ENCODE measurements at places on chromosomes 3 and 15. TPM values are rescaled to one million over a fixed set of nuclear protein-coding genes. Genes with fewer than 3 reads are reported as not detected.

The SLCO2A1 gene
- 46.4 TPM for total RNA-seq

The RASGRP1 gene
- total RNA-seq: 19.2 TPM

The SNX22 gene
- 13.8 TPM for total RNA-seq

The GLDN gene
- 4.7 TPM for total RNA-seq

The DNAJA4 gene
- total RNA-seq: 12.7 TPM

The BCL2A1 gene
- 34.4 TPM for total RNA-seq

The PDCD6IP gene
- 239 TPM for total RNA-seq

The PLA2G4E gene
- not detected for total RNA-seq

The CCDC13 gene
- total RNA-seq: 1.1 TPM

The BMF gene
- total RNA-seq: 36.1 TPM

The TTLL13 gene
- not detected for total RNA-seq

The MNS1 gene
- 1.6 TPM for total RNA-seq

The ATP8B4 gene
- total RNA-seq: 26.3 TPM

The GOLGA8M gene
- 3.7 TPM for total RNA-seq

The TXNRD3 gene
- 3.7 TPM for total RNA-seq

The GRIP2 gene
- total RNA-seq: 3.7 TPM

The GRK7 gene
- not detected for total RNA-seq

The CCR1 gene
- 94.5 TPM for total RNA-seq

The ANKRD34C gene
- total RNA-seq: not detected

The MASP1 gene
- total RNA-seq: 0.35 TPM

The TRIM42 gene
- not detected for total RNA-seq

The ACTC1 gene
- 1.0 TPM for total RNA-seq

The GPR149 gene
- total RNA-seq: not detected

The CKMT1B gene
- not detected for total RNA-seq

The ROPN1B gene
- not detected for total RNA-seq

The COMMD2 gene
- total RNA-seq: 36.1 TPM

The TRIM59 gene
- total RNA-seq: 12.7 TPM

The SCAANT1 gene
- not detected for total RNA-seq

The CTDSPL2 gene
- total RNA-seq: 73.7 TPM

The ECE2 gene
- total RNA-seq: not detected

The PLCL2 gene
- 42.4 TPM for total RNA-seq

The MESP1 gene
- 0.60 TPM for total RNA-seq

The ZKSCAN7 gene
- 5.1 TPM for total RNA-seq

The PCOLCE2 gene
- total RNA-seq: 1.8 TPM

The SCN11A gene
- total RNA-seq: 2.5 TPM

The ADAMTSL3 gene
- total RNA-seq: 2.7 TPM

The ZPLD1 gene
- total RNA-seq: not detected

The LMLN gene
- total RNA-seq: 2.4 TPM

The PEAK1 gene
- total RNA-seq: 415 TPM

The WNT5A gene
- 9.8 TPM for total RNA-seq
